ENCODE measurements at places on chromosomes 16 and 17.

DNA sequence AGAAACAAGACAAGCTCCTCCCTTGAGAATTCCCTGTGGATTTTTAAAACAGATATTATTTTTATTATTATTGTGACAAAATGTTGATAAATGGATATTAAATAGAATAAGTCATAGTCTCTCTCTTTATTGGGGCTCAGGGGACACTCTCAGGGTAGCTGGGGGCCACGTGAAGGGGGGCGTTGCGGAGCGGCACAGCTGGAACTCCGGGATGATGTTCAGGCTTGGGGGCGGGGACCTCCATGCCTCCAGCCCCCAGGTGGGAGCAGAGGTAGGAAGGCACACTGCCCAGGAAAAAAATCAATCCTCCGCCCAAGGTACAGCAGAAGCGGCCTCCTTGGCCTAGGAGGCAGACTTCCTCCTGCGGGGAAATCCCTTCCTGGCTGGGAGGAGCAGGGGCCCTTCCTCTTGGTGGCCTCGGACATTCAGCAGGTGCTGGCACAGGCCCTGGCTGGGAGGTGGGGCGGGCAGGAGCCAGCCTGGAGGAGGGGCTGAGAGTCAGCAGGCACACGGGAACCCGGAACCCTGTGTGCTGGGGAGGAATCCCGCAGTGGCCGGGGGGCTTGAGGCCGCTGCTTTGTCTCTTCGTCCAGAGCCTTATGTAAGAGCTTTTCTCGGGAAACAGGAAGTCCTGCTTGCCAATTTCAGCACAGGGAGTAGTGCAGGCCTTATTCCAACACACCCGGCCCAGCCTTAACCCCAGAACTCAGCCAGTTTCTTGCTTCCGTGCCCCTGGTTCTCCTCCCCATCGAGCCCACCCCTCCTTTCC, 591 bp upstream of the TNFSF13 start:
- no peak for DNase-seq

DNA sequence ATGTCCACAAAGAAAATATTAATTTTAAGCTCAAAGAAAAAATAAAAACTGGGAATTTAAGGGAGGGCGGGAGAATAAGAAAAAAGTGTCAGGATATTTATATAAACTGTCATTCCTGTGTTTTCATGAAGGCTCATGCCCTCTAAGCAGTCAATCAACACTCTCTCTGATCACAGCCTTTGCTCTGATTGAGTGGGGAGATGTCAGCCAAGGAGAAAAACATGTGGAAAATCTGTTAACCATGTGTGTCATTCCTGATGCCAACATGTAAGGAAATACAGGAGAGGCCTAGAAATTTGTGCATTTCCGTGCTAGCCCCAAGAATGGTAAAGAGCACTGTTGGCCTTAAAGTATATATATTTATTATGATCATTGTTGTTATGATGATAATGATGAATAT, 137.9 kb upstream of the IRX5 start:
- DNase-seq = no peak

- no peak for DNase-seq
These were observed 323.0 kb upstream of the TBX2 start for GRCh38 chr17:61076621-61077031.

DNA sequence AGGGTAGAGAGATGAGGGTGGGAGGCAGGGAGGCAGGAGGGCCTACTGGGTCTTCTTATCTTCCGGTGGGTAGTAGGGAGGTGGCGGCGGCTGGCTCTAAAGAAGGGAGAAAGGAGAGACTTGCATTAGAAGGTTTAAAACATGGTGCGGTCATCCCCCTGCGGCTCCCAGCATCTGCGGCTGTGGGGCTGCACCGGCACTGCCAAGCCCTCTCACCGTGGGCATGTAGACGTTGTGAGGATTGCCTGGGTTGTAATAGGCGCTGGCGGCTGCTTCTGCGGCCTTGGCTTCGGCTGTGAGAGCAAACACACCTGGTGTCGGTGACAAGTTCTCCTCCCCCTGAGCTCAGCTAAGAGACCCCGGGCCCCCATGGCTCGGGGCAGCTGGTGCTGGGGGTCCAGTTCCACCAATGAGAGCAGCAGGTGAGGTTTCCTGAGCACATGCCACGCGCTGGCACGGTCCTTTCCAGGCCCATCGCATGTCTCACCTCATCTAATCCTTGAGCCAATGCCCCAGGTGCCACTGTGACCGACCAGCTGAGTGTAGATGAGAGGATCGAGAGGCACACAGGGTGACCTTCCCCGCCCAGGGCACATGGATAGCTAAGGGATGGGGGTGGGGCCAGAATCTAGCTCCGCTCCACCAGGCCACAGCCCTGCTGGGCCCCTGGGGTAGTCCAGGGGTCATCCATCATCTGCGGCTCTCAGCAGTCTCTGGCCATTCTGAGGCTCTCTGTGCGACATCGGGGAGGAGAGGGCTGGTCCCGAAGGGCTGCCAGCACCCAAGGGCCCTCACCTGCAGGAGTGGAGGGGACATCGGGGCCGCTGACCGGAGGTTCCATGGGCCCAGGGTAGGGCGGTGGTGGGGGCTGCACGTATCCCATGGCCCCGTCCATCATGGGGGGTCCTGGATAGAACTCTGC, 2.7 kb upstream of the UNC13D start:
- DNase-seq = no peak

- DNase-seq = no peak
These were observed 37.5 kb downstream of the ARHGAP17 start for GRCh38 chr16:24977678-24978075.

DNA sequence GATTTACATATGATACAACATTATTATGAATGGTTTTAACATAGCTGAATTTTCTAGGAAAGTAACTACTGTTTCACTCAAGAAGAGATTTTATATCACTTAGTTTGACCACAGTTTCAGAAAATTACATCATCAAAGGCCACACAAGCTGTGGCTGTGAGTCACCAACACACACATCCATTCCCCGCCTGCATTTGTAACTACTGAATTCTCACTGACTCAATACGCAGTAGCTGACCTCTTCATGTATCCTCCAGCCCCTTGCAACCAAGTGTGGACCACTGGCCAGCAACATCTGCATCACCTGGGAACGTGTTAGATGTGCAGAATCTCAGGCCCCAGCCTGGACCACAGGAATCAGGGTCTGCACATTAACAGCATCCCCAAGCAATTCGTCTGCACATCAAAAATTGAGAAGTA, 197.6 kb downstream of the XYLT1 start:
- no peak for DNase-seq

GRCh38 chr17:37698132-37698910, 46.5 kb downstream of the HNF1B start:
- no peak for DNase-seq

DNA sequence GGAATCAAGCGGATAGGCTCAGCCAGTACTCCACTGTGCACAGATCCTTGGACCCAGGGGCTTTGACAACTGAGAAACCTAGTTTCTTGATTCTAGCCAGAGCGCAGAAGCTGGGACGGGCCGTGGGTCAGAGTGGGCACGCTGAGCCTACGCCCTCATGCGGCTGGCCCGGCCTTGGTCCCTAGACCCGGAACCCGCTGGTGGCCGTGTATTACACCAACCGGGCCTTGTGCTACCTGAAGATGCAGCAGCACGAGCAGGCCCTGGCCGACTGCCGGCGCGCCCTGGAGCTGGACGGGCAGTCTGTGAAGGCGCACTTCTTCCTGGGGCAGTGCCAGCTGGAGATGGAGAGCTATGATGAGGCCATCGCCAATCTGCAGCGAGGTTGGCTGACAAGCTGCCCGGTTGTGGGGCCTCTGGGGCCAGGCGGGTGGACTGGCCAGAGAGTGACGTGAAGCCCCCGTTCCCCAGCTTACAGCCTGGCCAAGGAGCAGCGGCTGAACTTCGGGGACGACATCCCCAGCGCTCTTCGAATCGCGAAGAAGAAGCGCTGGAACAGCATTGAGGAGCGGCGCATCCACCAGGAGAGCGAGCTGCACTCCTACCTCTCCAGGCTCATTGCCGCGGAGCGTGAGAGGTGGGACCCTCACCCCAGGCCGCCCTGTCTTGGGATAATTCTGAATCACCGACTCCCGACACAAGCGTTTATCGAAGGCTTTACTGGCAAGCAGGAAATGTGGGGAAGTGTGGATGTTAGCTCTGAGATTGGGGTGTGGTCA, 946 bp downstream of the STUB1 start:
- DNase-seq = no peak

- peak; percentile 38 for DNase-seq
These were observed 6.1 kb downstream of the NOD2 start for GRCh38 chr16:50699326-50700159.

DNA sequence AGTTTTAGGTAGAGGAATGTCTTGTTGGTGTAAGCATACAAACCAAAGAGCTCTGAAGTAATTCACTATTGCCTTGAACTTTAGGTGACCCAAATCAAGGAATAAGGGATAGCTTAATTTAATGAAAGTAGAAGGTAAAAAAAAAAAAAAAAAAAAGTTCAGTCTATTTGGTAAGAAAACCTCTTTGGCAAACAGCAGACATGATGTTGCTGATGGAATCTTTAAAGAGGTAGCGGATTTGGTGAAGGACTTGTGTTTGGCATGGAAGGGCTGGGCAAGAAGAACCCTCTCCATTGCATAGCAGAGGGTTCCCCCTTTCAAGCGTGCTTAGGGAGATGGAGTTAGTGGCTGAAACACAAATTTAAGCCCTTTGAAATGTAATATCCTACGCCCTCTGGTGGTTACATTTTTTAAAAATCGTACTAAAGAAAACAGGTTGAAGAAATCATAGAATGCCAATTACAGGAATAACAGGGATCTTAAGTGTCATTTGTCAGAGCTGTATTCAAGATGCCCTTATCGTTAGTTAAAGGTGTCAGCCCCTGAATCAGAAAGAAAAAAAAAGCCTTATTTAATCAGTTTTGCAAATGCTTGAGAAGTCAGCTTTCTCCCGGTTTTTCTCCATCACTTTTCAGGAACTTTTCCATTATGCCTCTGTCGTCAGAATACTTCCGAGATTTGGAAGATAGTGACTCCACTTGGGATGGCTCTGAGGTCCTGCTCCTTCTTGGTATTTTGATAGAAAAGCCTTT, 383.1 kb downstream of the KCNJ2 start:
- no peak for DNase-seq

GRCh38 chr17:49760296-49760695, 3.6 kb downstream of the FAM117A start:
- no peak for DNase-seq

- no peak for DNase-seq
These were observed 60.4 kb downstream of the HS3ST2 start for GRCh38 chr16:22874394-22874793.

DNA sequence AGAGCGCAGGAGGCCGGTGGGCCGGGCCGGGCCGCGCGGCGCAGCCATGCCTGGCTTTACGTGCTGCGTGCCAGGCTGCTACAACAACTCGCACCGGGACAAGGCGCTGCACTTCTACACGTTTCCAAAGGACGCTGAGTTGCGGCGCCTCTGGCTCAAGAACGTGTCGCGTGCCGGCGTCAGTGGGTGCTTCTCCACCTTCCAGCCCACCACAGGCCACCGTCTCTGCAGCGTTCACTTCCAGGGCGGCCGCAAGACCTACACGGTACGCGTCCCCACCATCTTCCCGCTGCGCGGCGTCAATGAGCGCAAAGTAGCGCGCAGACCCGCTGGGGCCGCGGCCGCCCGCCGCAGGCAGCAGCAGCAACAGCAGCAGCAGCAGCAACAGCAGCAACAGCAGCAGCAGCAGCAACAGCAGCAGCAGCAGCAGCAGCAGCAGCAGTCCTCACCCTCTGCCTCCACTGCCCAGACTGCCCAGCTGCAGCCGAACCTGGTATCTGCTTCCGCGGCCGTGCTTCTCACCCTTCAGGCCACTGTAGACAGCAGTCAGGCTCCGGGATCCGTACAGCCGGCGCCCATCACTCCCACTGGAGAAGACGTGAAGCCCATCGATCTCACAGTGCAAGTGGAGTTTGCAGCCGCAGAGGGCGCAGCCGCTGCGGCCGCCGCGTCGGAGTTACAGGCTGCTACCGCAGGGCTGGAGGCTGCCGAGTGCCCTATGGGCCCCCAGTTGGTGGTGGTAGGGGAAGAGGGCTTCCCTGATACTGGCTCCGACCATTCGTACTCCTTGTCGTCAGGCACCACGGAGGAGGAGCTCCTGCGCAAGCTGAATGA, 606 bp downstream of the THAP11 start:
- DNase-seq = peak; percentile 63

DNA sequence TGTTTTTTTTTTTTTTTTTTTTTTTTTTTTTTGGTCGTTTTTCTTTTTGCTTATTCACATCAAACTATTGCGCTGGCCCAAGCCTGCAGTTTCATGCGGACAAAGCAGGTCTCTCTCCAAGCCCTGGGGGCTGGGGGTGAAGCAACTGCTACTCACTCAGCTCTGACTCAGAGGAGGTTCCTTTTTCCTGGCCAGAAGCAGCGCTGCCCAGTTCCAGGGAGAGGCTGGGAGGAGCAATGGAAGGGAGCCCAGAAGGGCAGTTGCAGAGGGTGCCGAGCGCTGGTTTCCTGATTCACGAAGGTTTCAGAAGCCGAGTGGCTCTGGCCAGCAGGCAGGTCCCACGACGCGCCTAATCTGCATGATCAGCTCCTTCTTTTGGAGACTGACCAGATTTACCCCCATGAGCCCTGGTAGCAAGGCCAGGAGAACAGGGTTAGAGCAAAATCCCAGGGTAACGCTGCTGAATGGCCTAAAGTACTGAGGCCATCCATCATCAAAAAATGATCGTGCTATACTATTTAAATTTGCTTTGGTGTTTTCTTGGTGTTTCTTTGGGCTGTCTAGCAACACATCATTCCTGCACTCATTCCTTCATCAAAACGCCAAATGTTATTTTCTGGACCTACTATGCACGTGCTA, 144.7 kb upstream of the SOX9 start:
- DNase-seq = no peak

DNA sequence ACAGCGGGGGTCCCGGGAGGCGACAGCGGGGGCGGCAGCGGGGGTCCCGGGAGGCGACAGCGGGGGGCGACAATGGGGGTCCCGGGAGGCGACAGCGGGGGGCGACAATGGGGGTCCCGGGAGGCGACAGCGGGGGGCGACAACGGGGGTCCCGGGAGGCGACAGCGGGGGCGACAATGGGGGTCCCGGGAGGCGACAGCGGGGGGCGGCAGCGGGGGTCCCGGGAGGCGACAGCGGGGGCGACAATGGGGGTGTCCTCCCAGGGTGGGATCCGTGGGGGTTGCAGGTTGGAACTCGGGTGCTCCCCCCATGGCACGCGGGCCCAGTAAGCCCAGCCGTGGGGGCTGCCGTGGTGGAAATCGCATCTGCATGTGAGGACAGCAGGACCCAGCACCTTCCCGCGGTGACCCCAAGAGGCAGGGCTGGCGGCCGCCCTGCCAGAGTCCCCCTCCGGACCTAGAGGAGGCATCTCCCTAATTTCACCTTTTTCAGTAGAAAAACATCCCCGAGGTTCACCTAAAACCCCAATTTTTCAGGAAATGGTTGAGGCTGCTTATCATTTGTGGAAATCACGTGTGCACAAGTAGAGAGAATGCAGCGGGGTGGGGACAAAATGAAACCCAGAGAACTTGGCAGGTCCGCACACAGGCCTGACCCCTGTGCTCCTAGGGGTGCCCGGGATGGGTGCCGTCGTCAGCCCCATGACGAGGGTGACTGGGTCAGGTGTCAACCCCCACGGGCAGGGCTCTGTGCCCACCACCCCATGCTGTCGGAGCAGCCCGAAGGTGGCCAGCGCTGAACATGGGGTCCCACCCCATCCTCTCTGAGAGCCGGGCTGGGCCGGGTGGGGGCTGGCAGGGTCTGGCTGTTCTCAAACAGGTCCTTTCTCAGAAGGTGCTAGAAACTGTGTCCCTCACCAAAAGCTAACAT, 10.5 kb upstream of the METRNL start:
- DNase-seq = no peak
